ENCODE measurements at places on chromosomes 12 and 14. TPM values are rescaled to one million over a fixed set of nuclear protein-coding genes. Genes with fewer than 3 reads are reported as not detected.
A peak's percentile ranks its signal among the peaks of the same experiment; 100 is the strongest.

Gene RASSF8
- 80.9 TPM for total RNA-seq

Gene CEBPE
- 0.29 TPM for total RNA-seq

Gene CYP46A1
- 3.7 TPM for total RNA-seq

Gene EGLN3
- 23.9 TPM for total RNA-seq

Gene EPYC
- not detected for total RNA-seq

Gene EML1
- total RNA-seq = 62.0 TPM

- DNase-seq = peak; percentile 91
Observed at GRCh38 chr12:57726151-57726883, 12.2 kb downstream of the AGAP2 start.

DNA sequence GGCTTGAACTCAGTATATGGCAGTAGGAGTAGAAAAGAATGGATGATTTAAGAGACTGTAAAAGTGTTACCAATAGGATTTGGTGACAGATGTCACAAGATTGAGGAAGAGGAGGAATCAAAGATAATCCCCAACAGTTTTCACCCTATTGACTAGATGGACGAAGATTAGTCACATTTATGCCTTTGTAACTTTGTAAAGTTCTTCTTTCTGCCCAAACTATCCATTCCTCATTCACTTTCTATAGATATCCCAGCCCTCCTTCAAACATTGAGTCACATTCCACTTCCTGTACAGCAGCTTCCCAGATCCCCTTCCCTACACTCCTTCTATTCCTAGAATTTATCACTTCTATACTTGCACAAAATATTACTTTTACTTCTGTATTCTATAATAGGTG is 207.9 kb downstream of the BTG1 start:
- DNase-seq = no peak

DNA sequence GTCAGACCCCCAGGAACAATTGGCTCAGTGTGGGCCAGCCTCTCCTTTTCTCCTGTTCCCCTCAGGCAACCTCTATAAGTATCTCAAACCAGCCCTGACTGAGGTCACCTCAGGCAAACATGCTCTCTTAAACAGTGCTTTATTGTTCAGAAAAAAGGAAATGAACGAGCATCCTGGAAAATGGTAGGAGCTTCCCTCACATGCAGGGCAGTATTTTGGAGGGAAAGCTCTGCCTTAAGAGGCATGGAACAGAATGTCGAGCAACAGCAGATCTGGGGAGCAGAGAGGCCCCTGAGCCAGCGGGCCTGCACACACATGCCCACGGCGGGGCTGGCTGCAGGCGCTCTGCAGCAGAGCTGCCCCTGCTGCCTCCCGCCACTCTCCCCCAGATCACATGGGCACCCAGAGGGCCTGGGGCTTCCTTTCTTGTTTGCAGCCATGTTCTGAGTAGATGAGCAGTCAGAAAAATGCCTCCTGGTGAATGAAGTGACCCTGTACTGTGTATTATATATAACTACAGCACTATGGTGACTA is 42.0 kb downstream of the MOK start:
- DNase-seq = no peak

DNA sequence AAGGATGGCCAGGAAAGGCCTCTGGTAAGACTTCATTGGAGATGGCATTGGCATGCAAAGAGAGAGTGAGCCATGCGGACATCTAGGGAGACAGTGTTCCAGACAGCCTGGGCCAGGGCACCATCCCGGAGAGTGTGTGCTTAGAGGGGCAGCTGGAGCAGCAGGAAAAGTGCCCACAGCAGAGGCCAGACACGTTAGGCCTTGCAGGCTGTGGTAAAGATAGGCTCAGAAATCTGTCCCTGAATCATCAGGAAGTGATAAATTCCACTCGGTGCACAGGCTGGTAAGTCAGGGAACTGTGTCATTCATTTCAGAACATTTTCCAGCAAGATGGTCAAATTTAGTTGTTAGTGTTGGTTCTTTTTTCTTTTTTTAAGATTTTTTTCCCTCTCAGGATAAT is 8.8 kb downstream of the GALNT16 start:
- DNase-seq = no peak

DNA sequence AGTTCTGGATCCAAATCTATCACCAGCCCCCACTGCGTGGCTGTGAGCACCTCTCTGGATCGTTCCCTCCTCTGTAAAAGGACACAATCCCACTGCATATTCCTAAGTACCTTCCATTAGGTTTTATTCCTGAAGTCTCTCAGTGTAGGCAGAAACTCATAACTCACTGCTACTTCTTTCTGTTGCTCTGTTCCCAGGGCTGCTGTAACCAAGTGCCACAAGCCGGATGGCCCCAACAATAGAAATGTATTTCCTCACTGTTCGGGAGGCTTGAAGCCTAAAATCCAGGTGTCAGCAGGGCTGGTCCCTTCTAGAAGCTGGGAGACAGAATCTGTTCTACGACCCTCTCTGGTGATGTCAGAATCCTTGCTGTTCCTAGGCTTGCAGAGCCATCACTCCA is 24.9 kb downstream of the FOXN3 start:
- no peak for DNase-seq

- DNase-seq = no peak
Observed at GRCh38 chr12:6095269-6095668, 29.2 kb downstream of the VWF start.
